ENCODE measurements at places on chromosomes 12 and 14.
A peak's percentile ranks its signal among the peaks of the same experiment; 100 is the strongest.

DNA sequence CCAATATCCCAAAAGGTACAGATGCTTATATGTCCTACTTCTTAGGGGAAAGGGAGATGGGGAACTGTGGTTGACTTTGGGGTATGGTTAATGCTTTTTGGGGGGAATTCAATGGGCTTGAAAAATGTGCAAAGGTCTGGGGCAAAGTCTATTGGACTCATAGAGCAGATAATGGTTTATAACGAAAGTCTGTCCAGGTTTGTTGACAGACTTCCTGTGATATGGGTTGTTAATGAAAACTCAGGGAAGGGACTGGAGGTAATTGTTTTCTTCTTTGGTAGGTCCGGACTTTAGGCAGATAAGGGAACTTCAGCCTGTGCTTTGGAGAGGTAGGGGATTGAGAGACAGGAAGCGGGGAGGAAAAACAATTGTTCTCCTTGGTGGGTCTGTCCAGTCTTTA is 46.2 kb upstream of the LTA4H start:
- no peak for DNase-seq

GRCh38 chr14:61565181-61565580 is 130.1 kb upstream of the HIF1A start:
- no peak for DNase-seq

GRCh38 chr14:39368261-39368959 is 63.8 kb downstream of the FBXO33 start:
- peak; percentile 68 for DNase-seq

DNA sequence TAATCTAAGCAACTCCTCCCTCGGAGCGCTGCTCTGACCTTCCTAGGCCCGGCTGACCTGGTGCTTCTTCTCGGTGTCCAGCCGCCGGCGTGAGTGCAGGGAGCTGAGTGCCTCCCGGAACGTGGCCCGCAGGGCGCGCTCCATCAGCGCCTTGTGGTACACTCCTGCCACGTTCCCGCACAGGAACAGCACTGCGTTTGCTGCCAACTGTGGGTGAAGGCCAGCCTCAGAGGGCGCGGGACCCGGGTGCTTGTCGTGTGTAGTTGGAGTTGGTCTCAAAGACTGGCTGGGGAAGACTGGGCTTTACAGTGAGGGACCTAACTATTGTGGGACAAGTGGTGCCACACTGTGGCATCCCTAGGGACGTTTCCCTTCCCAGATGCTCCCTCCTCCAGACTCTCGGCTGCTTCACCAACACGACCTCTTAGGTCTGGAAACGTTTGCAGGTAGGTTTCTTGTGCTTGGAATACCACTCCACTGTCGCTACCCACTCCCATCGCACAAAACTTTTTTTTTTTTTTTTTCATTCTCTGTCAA is 3.1 kb downstream of the ADCY4 start:
- DNase-seq: no peak

DNA sequence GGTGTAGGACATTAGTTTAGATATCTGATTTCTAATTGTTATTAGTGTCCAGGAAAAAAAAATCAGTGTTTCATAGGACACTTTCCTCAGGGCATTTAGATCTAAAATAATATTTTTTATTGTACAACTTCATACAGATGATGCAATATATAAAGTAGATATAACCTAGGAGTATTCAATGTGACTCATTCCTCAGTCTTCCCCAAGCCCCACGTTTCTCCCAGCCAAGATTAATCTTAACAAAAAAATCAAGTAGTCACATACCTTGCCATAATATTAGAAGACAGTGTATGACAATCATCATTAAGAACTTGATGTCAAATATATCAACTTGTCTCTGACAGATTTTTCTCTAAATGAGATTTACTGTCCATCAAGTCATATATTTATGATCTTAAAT is 37.1 kb downstream of the PPFIA2 start:
- no peak for DNase-seq

GRCh38 chr14:31138301-31138700 is 69.3 kb downstream of the HECTD1 start:
- no peak for DNase-seq

GRCh38 chr12:19183121-19183838 is 53.7 kb downstream of the PLEKHA5 start:
- DNase-seq: peak; percentile 32

- no peak for DNase-seq
Measured at GRCh38 chr14:100783630-100784370, 42.1 kb upstream of the MEG3 start.

DNA sequence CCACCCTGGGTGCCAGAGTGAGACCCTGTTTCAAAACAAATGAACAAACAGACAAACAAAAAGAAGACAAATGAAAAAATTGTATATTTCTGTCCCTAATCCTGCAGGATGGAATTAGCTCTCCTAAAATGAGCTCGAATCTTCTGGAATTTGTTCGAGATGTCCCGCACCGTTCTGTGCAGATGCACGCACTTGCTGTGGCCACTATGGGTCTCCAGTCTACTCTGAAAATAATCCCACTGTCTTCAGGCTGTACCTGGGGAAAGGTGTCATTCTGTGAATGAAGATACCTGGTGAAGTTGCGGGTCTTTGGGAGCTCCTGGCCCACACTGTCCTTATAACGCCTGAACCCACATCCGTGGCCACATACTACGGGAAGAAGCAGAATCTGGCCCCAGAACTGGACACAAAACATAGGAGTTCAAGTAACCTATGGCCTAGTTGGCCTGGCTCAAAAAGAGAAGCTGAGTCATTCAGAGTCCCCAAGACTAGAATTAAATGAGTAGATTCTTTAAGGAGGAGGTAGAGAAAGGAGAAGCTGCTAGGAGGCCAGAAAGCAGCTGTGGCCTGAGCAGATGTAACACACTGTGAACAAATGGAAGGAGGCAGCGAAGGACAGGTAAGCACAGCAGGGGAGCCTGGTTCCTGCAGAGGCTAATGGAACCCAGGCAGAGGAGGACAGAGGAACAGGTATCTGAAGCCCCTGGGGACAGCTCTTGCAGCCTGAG is 108.6 kb downstream of the FOXN3 start:
- no peak for DNase-seq

GRCh38 chr12:6034596-6034995 is 89.5 kb upstream of the ANO2 start:
- no peak for DNase-seq

GRCh38 chr12:112207397-112207924 is 82.1 kb downstream of the TRAFD1 start:
- no peak for DNase-seq

GRCh38 chr12:128033473-128033872 is 233.5 kb upstream of the TMEM132C start:
- no peak for DNase-seq

GRCh38 chr12:33438025-33438772 is 1.4 kb downstream of the SYT10 start:
- no peak for DNase-seq

DNA sequence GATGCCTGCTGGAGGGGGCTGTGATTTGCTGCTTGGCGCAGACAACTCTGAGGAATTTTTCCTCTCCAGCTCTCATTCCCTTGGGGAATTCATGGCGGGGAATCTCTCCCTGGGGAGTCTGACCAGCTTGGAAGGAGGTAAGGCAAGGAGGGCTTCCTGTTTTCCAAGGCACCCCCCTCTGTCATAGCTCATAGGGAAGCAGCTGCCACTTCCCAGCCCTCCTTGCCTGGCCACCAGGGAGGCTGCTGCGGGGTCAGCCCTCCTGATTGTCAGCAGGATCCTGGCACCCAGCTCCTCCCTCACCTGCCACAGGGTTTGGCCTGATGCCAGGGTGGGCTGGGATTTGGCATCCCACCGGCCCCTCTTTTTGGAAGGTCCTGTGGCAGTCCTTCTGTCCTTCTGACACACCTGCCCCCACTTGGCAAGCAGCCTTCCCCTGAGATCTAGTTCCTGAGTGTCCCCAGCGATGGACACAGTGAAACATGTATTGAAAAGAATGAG is 74.9 kb downstream of the TSPAN9 start:
- no peak for DNase-seq

DNA sequence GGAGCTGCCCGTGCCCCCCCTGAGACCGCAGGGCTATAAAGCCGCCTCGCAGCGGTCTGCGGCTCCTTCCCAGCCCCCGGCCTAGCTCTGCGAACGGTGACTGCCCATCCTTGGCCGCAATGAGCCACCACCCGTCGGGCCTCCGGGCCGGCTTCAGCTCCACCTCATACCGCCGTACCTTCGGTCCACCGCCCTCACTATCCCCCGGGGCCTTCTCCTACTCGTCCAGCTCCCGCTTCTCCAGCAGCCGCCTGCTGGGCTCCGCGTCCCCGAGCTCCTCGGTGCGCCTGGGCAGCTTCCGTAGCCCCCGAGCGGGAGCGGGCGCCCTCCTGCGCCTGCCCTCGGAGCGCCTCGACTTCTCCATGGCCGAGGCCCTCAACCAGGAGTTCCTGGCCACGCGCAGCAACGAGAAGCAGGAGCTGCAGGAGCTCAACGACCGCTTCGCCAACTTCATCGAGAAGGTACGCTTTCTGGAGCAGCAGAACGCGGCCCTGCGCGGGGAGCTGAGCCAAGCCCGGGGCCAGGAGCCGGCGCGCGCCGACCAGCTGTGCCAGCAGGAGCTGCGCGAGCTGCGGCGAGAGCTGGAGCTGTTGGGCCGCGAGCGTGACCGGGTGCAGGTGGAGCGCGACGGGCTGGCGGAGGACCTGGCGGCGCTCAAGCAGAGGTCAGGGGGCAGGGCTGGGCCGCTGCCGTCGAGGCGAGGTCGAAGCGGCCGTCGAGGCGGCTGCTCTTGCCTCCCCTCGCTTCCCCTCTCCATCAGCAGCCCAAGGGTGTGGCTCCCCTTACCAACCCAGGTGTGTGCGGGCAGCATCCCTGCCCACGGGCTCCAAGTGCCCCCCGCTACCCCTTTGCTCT is at the start of gene PRPH:
Gene PRPH, plus strand, starts transcription at position 66 of the 855 bp plus-strand sequence. Its CDS starts 54 bp downstream, at position 120.
- peak; percentile 70 for DNase-seq

- no peak for DNase-seq
Measured at GRCh38 chr12:108831309-108831991, 25.9 kb downstream of the SSH1 start.

GRCh38 chr12:14928931-14929330 is 9.4 kb downstream of the ERP27 start:
- peak; percentile 96 for DNase-seq
